Activated CD4-positive, alpha-beta T cell treated with anti-CD3 and anti-CD28 coated beads for 4 hours (primary cell): ENCODE measurements at places on chromosomes 5 and 9.

DNA sequence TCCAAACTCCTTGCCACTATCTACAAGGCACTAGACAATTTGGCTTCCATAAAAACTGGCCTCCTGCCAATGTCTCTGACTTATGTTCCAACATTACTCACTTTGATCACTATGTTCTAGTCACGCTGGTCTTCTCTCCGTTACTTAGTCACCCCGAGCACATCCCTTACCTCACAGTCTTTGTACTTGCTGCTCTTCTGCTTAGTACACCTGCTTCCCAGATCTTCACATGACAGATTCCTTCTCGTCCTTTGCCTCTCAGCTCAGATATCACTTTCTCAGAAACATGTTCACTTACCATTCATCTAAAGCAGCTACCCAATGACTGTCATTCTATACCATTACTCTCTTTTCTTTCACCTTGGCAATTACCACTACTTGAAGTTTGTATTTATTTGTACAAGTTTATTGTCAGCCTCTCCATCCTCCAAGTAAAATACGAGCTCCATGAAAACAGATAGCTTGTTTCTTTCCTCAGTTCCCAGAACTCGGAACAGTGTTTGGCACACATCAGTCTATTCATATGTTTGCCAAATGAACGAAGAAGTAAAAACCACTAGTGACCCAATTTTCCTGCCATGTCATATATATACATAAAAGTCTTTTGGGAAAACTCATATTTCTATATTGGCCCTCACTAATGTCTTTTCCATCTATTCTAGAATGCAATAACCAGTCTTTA, 5.9 kb upstream of the SLC22A5 start:
- DNase-seq: no peak

- no peak for DNase-seq
Measured at GRCh38 chr9:124124729-124125650, 113.4 kb downstream of the LHX2 start.

- DNase-seq: no peak
Measured at GRCh38 chr9:6905850-6906375, 148.1 kb downstream of the KDM4C start.

- DNase-seq: no peak
Measured at GRCh38 chr5:83428126-83428525, 43.4 kb upstream of the VCAN start.

GRCh38 chr9:87816036-87816435, 66.6 kb upstream of the SPATA31E1 start:
- no peak for DNase-seq

- DNase-seq: peak; percentile 44
Measured at GRCh38 chr9:35954942-35955546, 2.9 kb downstream of the OR2S2 start.

DNA sequence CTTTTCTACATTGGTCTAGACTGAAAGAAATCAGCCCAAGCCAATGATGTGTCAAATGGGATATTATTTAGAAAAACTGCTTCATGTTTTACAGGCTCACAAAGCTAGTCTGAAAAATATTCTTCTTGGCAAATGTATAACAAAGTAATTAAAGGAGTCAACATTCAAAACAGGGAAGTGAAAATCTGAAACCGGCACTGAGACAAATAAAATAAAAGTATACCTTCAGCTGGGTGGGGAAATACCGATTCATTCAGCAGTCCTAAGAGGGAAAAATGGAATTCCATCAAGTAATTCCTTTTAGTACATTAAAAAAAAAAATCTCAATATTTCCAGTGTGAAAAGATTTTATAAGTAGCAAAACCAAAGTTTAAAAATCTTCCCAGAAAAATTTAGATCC, 259.6 kb upstream of the SLC24A2 start:
- DNase-seq: no peak

- DNase-seq: no peak
Measured at GRCh38 chr9:133979921-133980863, 11.9 kb downstream of the VAV2 start.

GRCh38 chr5:112720576-112720975, 17.1 kb upstream of the APC start:
- no peak for DNase-seq

GRCh38 chr5:178356431-178356872, 123.8 kb upstream of the PHYKPL start:
- DNase-seq: no peak

GRCh38 chr5:33834334-33834733, 57.5 kb downstream of the ADAMTS12 start:
- no peak for DNase-seq

- DNase-seq: no peak
Measured at GRCh38 chr5:5980538-5980895, 397.8 kb downstream of the MED10 start.

- DNase-seq: peak; percentile 38
Measured at GRCh38 chr5:127564002-127564769, 46.7 kb downstream of the PRRC1 start.

DNA sequence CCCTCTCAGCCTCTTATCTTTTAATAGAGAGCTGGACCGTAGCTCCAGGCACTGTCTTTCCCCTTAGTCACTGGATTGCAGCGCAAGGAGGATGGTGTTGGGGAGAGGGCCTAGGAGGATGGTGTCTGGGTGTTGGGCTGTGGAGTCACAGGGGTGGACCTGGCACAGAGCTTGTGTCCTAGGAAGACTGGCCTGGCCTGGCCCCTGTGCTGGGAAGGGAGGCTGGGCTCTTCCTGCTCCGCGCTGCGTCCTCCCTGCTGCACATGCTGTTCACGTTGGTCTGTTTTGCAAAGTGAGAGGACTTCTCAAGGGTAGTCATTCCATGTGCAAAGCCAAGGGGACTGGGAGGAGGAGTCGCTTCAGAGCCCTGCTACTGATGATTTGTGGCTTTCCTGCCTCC, 123.9 kb downstream of the EHMT1 start:
- DNase-seq: no peak

GRCh38 chr5:20536813-20537212, 548.8 kb upstream of the CDH18 start:
- no peak for DNase-seq

- DNase-seq: no peak
Measured at GRCh38 chr5:34571677-34572041, 84.5 kb upstream of the RAI14 start.

DNA sequence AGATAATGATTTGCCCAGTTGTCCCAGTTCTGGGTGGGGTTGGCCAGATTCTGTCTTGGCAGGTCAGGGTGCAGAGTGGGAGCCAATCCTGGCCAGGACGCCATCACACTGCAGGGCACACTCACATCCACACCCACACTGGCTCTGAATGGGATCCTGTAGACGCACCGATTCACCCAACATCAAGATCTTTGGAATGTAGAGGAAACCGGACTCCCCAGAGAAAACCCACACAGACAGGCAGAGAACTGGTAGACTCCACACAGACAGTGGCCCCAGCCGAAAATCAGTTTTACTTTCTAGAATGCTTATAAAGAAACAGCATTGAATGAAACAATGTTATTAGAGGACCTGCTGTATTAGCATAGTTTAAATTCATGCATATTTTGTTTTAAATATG, 343.1 kb upstream of the DAB2 start:
- DNase-seq: no peak

DNA sequence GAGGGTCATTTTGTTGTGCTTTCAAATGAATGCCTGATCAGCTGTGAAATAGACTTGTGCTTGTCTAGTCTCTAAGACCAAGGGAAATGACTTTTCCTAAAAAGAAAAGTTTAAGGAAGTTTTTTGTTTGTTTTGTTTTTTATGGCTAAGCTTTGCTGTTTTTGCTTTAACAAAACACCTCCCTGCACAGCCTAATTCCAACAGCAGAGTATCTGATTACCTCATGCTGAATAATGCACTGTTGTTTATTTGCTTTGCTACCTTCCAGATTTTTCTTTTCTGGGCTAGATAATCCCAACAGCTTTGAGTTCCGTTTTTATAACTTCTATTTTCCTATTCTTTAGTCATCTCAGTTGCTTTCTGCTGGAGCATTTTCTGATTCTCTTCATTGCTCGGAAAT, 95.8 kb downstream of the AOPEP start:
- DNase-seq: no peak

DNA sequence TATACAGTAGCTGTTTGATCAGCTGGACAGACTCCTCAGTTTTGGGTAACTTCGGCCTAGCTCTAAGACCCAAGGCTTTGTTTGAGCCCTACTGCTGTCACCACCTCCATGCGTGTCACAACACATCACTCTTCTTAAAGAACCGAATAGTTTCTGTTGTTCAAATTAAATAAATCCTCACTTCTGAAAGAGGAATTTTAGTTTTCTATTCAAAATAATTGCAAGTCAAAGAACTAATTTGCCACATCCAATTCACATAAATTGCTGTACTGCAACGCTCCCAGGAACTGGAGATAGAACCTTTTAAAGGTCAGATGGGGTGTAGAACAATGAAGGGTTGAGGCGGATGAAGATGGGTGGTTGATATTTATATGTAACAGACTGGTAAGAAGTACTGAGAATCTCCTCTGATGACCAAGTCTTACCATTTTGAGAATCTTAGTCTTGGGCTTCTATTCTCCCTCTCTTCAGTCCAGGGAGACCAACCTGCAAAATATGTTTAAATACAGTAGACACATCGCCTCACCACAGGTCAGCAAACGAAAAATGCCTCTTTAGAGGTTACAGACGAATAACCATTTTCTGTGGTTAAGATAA, 1.6 kb downstream of the NREP start:
- no peak for DNase-seq
